ENCODE measurements at places on chromosomes 11 and 22. TPM values are rescaled to one million over a fixed set of nuclear protein-coding genes. Genes with fewer than 3 reads are reported as not detected.

DNA sequence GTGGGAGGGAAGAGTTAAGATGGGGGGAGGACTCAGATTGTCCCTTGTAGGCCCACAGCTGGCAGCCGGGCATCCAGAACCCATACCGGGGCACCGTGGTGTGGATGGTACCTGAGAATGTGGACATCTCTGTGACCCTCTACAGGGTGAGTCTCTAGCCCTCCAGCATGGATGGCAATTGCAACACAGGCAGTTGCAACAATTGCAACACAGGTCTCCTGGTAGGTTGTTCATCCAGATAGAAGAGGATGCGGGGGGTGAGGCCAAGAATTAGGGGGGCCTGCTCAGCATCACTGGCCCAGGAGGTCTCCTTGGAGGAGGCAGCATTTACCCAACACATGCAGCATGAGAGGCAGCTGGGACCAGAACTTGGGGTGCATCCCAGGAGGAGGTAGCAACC, 3.4 kb downstream of the EHBP1L1 start:
- H3K4me3 ChIP-seq: no peak overlapping the region
- peaks cover 3% of the 10 kb centered on the region for H3K27me3 ChIP-seq
- no peak for DNase-seq
- no peak overlapping the region for H3K27ac ChIP-seq
- H3K4me1 ChIP-seq: peaks cover 33% of the 10 kb centered on the region
- no peaks in the 10 kb centered on the region for H3K36me3 ChIP-seq

The CHCHD10 gene
- total RNA-seq: 60.9 TPM

- H3K27me3 ChIP-seq: no peaks in the 10 kb centered on the region
- no peak overlapping the region for H3K27ac ChIP-seq
- peaks cover 2% of the 10 kb centered on the region for H3K4me1 ChIP-seq
- DNase-seq: no peak
These were observed 107.7 kb upstream of the LDLRAD3 start for GRCh38 chr11:35836205-35836604.

DNA sequence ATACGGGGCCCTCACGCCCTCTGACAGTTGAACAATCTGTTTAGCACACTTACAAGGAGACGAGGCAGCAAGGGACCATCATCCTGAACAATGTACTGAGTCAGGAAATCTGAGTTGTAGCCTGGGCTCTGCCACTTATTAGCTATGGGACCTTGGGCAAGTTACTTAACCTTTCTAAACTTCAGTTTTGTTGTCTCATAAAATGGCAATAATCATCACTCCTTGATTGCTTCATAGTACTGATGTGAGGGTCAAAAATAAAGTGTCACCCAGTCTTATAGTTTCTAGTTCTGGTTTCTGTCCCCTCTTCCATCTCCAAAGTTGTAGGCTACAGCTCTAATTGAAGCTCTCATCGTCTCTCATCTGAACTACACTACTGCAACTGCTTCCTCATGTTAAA, 46.7 kb downstream of the RELT start:
- no peak overlapping the region for H3K4me3 ChIP-seq
- H3K36me3 ChIP-seq: peaks cover 2% of the 10 kb centered on the region
- peaks cover 5% of the 10 kb centered on the region for H3K4me1 ChIP-seq
- no peak overlapping the region for H3K27ac ChIP-seq
- DNase-seq: no peak
- H3K27me3 ChIP-seq: no peaks in the 10 kb centered on the region

The ANGPTL5 gene
- total RNA-seq: not detected

DNA sequence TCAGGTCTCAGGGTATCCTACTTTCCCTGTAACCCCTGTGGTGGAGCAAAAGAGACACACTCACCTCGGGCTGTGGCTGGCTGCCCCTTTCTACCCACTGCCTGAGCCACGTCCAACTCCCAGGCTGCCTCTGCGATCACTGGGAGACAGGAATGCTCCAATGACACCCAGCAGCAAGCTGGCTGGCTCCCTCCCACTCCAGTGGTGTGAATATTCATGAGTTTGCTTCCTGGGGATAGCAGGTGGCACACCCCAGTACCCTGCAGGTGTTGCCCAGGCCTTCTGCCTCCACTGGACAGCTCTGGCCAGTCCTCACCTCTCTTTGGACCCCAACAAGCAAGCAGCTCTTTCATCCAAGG, 9.7 kb downstream of the GAL3ST1 start:
- peaks cover 6% of the 10 kb centered on the region for H3K4me1 ChIP-seq
- H3K36me3 ChIP-seq: no peaks in the 10 kb centered on the region
- no peak overlapping the region for H3K27ac ChIP-seq

DNA sequence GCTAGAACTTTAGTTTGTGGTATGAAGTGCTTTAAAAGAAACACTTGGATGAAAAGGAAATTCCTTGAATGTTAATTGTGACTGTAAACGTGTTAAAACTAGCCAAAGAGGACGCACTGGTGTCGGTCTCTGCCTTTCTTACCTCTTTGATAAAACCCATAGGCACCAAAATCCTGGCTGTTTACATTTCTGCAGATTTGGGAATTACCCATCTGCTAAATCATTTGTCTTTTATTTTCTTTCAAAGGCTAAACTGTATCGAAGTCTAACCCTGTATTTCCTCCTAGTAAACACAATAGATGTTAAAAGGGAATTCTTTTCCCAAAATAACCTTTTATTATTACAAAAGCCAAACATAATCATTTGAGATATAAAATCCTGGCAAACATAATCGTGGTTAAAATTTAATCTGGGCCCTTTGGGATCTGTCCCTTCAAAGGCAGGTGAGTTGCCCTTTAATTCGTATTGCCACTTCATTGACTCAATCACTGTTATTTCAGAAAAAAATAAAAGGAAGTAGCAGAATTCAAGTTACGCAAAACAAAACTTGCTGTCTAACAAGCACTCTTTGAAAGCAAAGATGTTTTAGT, 2.4 kb downstream of the RASSF10 start:
- H3K36me3 ChIP-seq: no peaks in the 10 kb centered on the region
- no peak overlapping the region for H3K27ac ChIP-seq
- H3K27me3 ChIP-seq: peaks cover 81% of the 10 kb centered on the region
- peak overlapping the region; percentile 12 for H3K4me3 ChIP-seq
- DNase-seq: no peak

DNA sequence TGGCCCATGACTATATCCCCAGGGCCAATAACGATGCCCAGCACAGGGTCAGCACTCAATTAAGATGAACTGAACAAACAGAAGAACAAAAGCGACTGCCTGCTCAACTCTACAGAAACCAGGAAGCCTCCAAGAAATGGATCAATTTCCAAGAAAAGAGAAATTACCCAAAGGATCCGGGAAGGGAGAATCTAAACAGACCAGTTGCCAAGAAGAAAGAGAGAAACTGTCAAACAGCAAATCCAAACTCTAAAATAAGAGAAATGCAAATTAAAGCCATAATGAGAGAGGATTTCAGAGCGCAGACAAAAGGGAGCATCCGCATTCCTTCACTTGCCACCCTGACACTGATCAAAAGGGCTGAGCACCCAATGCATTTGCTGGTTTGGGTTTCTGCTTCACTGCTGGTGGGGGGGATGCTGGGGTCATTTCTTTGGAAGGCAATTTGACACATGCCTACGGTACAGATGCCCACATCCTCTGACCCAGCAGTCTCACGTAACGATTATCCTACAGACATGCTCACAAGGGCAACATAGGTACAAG, 37.7 kb upstream of the RFPL3 start:
- H3K4me3 ChIP-seq: no peak overlapping the region
- no peaks in the 10 kb centered on the region for H3K27me3 ChIP-seq
- no peaks in the 10 kb centered on the region for H3K4me1 ChIP-seq
- H3K36me3 ChIP-seq: no peaks in the 10 kb centered on the region
- H3K27ac ChIP-seq: no peak overlapping the region
- no peak for DNase-seq

The HEPACAM gene
- total RNA-seq: 0.19 TPM

GRCh38 chr11:2400762-2401435, 349 bp downstream of the TSSC4 start:
- H3K4me3 ChIP-seq: peak overlapping the region; percentile 99
- H3K4me1 ChIP-seq: peaks cover 18% of the 10 kb centered on the region
- H3K36me3 ChIP-seq: peaks cover 6% of the 10 kb centered on the region
- no peak for DNase-seq

DNA sequence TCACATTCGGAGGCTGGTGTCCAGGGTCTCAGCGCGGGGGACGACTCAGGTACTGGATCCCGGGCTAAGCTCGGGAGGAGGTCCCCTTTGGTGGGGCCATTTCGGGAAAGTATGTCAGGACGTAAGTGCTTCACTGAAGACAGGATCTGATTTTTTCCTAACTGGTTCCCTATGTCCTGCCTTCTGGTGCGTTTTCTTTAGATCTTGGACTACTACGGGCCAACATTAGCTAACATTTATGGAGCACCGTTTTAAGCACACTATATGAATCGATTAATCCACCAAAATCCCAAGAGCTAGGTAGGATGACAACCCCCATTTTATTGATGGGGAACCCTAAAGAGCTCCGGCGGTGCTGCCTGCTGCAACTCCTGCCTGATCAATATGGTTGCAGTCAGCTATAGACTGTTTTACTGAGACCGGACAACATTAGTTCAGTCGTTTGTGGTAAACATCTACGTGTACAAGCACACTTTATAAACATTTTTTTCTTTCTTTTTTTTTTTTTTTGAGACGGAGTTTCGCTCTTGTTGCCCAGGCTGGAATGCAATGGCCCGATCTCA, 17.0 kb upstream of the WDR74 start:
- peaks cover 35% of the 10 kb centered on the region for H3K36me3 ChIP-seq
- no peak for DNase-seq

DNA sequence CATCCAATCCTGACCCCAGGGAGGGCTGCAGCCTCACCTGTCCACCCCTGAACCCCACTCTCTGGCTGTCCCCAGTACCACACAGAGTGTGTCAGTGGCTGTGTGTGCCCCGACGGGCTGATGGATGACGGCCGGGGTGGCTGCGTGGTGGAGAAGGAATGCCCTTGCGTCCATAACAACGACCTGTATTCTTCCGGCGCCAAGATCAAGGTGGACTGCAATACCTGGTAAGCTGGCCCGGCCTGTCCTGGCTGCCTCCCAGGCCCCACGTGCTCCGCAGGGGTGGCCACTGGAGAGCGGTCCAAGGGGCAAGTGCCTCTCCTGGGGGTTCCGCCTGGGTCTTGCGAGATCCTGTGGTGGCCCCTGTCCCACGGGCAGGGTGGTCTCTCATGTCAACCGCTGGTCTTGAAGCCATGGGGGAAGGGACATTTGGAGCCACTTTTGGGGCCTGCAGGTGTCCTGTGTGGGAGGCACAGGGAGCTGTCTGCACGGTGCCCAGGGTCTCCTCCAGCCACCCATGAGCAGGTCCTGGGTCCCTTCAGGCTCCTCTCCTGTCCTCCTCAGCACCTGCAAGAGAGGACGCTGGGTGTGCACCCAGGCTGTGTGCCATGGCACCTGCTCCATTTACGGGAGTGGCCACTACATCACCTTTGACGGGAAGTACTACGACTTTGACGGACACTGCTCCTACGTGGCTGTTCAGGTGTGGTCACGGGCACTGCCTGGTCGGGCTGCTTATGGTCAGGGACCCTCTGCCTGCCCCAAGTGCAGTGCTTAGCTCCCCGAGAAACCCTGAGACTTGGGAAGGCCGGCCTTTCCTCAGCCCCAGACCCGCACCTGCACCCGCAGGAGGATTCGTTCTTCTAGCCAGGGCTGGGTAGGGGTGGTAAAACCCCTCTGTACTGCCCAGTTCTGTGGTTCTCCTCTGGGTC, 11.8 kb downstream of the MUC2 start:
- H3K4me1 ChIP-seq: no peaks in the 10 kb centered on the region
- no peak for DNase-seq
- H3K4me3 ChIP-seq: no peak overlapping the region
- no peak overlapping the region for H3K27ac ChIP-seq
- no peaks in the 10 kb centered on the region for H3K27me3 ChIP-seq
- H3K36me3 ChIP-seq: no peaks in the 10 kb centered on the region

DNA sequence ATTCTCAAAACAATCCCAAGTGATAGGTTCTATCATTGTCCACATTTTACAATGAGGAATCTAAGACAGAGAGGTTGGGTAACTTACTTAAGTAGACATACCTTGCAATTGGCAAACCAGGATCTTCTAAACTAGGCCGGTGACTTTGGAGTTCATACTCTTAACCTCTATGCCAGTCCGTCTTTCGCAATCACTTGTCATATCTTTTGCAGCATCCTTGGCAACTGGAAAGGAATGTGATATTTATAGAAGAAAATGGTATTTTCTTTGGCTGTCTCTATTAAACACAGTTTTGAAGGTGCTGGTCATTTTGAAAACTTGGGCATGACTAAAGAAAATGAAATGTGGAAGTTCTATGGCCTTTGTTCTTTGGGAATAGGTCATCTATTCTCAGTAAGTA, 556.5 kb downstream of the NELL1 start:
- no peaks in the 10 kb centered on the region for H3K4me1 ChIP-seq
- no peak overlapping the region for H3K4me3 ChIP-seq
- no peaks in the 10 kb centered on the region for H3K27me3 ChIP-seq
- H3K27ac ChIP-seq: no peak overlapping the region

DNA sequence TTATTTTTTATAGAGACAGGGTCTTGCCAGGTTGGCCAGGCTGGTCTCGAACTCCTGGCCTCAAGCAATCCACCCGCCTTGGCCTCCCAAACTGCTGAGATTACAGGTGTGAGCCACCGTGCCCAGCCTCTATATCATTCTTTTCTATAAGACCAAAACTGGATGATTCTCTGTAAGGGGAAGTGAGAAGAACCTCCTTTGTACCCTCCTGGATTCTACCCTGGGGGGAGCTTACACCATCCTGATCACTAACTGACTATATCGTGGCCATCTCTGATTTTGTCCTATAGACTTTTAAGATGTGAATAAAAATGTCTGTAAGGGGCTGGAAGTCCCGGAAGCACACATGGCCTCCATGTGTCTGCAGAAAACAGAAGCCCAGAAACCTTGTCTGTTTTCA, 9.1 kb downstream of the PIWIL4 start:
- DNase-seq: no peak
- H3K4me3 ChIP-seq: no peak overlapping the region
- peaks cover 5% of the 10 kb centered on the region for H3K4me1 ChIP-seq
- no peaks in the 10 kb centered on the region for H3K36me3 ChIP-seq
- no peaks in the 10 kb centered on the region for H3K27me3 ChIP-seq
- H3K27ac ChIP-seq: no peak overlapping the region

GRCh38 chr11:33478111-33478573, 221.0 kb downstream of the HIPK3 start:
- no peaks in the 10 kb centered on the region for H3K27me3 ChIP-seq
- DNase-seq: no peak
- H3K36me3 ChIP-seq: no peaks in the 10 kb centered on the region
- no peak overlapping the region for H3K27ac ChIP-seq
- H3K4me3 ChIP-seq: no peak overlapping the region

The COMMD9 gene
- 78.4 TPM for total RNA-seq

The PICK1 gene
- total RNA-seq: 20.7 TPM

The MS4A1 gene
- not detected for total RNA-seq

The MPZL2 gene
- 0.95 TPM for total RNA-seq

- no peak for DNase-seq
- peaks cover 18% of the 10 kb centered on the region for H3K27me3 ChIP-seq
- H3K36me3 ChIP-seq: no peaks in the 10 kb centered on the region
These were observed 22.7 kb upstream of the SCUBE1 start for GRCh38 chr22:43365715-43366440.

DNA sequence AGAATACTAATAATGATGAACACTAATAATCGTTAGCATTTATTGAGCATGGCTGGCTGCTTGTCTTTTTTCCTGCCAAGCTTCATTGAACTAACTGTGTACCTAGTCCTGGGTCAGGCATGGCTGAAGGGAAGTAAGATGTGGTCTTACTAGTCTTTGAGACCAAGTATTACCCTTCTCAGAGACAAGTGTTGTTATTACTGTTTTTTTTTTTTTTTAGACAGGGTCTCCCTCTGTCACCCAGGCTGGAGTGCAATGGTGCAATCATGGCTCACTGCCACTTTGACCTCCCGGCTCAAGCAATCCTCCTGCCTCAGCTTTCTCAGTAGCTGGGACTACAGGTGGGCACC, 4.6 kb downstream of the ST14 start:
- H3K36me3 ChIP-seq: no peaks in the 10 kb centered on the region
- DNase-seq: no peak
- H3K27ac ChIP-seq: no peak overlapping the region
- H3K4me1 ChIP-seq: peaks cover 19% of the 10 kb centered on the region
- H3K4me3 ChIP-seq: no peak overlapping the region
- H3K27me3 ChIP-seq: peaks cover 30% of the 10 kb centered on the region

The BCO2 gene
- total RNA-seq: 0.62 TPM
